Stimulated activated CD8-positive, alpha-beta memory T cell treated with anti-CD3 and anti-CD28 coated beads, Interleukin-15, amount 100 ng/mL, for 4 hours (primary cell): ENCODE measurements at places on chromosomes 3 and 15.

DNA sequence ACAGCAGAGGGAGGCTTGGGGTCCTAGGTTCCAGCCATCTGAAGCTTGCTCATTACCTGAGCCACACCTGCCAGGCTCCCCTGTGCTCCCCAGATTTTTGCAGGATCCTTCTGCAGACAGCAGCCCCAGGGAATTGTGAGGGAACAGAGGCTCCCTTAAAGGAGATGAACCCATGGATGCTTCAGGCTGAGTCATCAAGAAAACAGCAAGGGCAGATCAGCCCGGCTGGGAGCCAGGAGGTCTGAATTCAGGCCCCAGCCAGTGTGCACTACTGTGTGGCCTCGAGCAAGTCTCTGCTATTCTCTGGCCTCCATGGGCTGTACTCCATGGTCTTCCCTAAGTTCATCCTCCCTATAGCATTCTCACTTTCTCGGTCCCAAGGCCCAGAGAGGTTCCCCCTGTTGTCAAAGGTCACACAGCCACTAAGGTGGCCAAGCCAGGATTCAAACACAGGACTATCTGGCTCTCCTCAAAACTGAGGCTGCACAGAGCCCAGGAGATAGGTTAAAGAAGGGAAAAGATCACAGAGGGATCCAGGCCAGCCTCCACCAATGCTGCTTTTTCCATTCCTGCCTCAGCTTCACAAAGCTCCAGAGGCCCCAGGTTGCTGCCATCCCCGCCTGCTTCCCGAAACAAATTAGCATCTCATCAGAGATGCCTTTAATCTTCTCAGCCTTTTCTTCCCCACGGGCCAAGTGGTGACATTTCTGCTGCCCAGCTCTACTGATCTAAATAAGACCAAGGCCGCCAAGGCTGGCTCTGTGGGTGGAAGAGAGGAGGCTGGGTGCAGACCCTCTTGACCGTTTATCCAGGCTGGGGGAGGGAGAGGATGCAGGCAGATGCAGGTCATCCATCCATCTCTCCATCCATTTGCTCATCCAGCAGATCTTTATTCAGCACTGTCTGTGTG, 21.2 kb upstream of the GRIP2 start:
- DNase-seq, result no peak

GRCh38 chr3:127790882-127791183, 31.5 kb downstream of the MGLL start:
- DNase-seq, result no peak

- no peak for DNase-seq
Measured at GRCh38 chr3:98788651-98789050, 25.5 kb downstream of the ST3GAL6 start.

- DNase-seq, result no peak
Measured at GRCh38 chr15:99303907-99304306, 52.6 kb downstream of the LRRC28 start.

GRCh38 chr3:103169289-103169688, 734.5 kb downstream of the ZPLD1 start:
- no peak for DNase-seq
